NCI-H1694 treated with DMSO at 0.1 percent for 48 hours (cell line): ENCODE measurements at places on chromosomes 16 and 17.
A peak's percentile ranks its signal among the peaks of the same experiment; 100 is the strongest.

GRCh38 chr17:8628609-8629169 lies 1.8 kb downstream of the MYH10 start:
- no peak for DNase-seq

GRCh38 chr16:31409433-31409832 lies 16.3 kb downstream of the ITGAD start:
- DNase-seq, result no peak

DNA sequence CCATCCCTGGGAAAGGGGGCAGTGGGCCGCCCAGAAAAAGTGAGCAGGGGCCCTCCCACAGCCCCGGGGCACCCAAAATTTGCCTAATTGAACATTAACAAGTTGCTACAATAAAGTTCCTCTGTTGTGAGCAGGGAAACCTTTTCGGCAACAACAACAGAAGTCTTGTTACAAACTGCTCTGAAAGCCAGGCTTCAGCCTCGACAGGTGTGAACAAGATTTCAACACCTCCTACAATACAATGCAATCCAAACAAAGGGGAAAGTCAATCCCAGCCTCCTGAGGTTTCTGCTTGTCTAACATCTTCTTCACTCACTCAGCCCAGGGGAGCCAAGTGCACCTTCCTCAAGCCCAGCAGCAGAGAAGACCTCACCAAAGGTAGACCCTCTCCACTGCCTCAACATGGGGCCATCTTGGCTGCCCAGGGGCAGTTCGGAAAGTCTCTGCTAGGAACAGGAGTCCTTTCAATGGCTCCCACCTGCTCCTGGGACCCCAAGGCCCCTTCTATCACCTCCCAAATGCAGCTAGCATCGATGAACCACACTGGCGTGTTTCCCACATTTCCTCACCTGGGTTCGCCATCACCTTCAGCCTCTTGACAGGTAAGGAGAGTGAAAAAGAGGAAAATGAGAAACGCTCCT lies 19.1 kb downstream of the ZFHX3 start:
- no peak for DNase-seq

DNA sequence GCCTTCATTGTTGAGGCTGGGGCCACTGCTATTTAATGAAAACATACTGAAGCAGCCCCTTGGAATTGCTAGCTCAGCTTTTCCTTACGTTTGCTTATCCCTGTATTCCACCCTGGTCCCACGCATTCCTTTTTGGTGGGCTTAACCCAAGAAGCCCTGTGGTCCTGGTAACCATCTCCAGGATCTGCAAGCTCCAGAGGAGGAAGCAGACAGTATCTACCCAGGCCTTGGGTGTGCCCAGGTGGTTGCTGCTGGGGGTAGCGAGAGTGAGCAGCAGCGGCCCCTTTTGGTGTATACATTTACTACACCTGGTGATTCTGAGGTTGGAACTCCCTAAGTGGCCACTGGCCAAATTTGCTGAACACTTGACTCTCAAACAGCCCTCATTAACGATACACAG lies 97.7 kb downstream of the CBLN1 start:
- peak; percentile 36 for DNase-seq

GRCh38 chr17:6061290-6061689 lies 8.9 kb upstream of the WSCD1 start:
- DNase-seq, result no peak

DNA sequence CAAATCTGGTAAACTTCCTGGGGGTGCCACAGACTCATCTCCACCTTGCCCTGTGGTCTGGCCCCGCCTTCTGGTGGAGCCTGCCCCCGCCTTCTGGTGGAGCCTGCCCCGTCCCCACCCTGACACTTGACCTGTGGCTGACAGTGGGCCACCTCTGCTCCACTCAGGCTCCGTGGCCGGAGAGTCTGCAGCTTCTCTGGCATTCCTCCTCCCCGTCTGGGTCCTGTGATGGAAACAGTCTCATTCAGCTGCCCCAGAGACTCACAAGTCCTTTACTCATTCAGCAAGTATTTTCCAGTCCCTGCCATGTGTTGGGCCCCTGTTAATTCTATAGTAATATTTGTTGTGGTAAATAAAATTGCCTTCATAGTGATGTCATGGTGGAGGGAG lies 21.0 kb upstream of the G6PC1 start:
- DNase-seq, result no peak

- DNase-seq, result no peak
Measured at GRCh38 chr16:87240211-87241136, 76.7 kb downstream of the C16orf95 start.

DNA sequence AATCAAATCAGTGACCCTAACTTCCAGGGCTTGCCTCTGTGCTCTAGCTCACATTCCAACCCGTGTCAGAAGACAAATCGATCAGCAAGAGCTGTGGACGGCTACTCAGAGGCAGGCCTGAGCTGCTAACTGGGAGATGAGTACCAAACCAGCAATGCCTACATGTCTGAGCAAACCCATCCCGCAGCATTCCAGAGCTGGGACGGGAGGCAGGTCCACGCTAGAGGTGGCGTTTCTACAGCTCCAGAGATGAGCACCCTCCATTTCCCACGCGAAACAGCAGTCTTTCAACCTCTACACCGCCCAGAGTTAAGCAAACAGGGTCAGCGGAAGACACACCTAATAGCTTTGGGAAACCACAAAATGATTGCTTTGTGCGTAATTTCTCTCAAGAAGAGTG lies 6.5 kb downstream of the NXN start:
- DNase-seq, result no peak

DNA sequence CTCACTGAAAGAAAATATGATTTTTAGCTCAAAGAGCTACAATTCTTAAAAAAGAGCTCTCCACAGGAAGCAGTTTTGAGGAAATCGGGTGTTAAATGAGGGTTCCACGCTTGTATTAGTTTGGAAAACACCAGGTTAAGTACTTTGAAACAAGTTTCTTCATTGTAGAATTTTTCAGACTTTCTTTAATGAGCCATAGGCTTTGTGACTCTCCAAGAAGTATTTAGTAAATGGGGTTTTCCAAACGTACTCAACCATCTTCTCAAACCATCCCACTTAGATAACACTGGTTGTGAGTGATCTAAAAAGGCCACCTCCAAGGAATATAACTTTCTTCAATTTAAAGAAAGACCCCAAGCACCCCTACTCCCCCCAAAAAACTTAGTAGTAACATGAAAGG lies 2.7 kb downstream of the ULK2 start:
- DNase-seq, result no peak

- peak; percentile 26 for DNase-seq
Measured at GRCh38 chr16:6498858-6499257, 833.8 kb upstream of the RBFOX1 start.

GRCh38 chr16:66503030-66503429 lies 46.9 kb downstream of the TK2 start:
- no peak for DNase-seq

DNA sequence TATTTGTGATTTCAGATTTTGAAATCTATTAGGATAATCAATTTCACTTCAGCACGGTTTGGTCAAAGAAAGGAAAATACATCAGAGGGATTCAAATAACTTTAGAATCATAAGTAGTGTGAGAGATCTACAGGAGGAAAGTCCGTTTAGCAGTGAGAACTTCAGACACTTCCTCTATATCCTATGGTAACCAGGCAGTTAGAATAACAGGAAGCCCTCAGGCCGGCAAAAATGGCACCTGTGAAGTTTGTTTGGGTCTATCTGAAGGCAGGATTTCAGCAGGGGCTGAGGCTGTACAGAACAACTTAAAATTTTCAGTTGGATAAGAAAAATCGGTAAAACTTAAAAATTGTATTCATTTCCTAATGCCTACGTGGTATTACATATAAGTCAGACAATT lies 24.9 kb downstream of the KCNJ16 start:
- DNase-seq, result no peak

DNA sequence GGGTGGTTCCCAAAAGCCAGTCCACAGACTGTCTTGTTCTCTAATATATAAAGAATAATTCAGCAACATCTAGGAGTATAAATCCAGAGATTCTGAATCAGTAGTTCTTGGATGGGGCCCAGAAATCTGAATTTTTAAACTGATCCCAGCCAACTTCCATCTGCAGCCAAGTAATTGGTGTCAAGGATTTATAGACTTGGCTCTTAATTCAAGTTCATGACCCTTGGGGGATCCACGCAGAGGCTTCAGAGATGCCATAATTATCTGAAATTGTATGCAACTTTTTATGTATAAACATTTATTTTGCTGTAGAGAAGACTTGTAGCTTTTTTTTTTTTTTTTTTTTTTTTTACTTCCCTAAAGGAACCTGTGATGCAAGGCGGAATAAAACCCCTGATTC lies 60.6 kb downstream of the HLF start:
- DNase-seq, result no peak

GRCh38 chr16:88787579-88788314 lies 2.7 kb upstream of the PIEZO1 start:
- no peak for DNase-seq

DNA sequence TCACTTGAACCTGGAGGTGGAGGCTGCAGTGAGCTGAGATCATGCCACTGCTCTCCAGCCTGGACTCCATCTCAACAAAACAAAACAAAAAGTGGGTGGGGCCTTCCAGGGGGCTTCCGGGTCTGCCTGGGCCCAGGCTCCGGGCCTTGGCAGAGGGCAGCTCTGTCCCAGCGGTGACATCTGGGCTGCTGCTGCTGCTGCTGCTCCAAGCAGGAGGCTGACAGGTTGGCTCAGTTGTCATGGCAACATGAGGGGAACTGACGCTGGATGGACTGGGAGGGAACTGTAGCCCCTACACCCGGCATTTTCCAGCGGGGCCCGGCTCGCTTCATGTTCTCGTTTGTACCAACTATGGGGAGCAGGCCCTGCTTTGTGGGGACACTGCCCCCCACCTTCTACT lies 4.0 kb downstream of the BAIAP3 start:
- no peak for DNase-seq

DNA sequence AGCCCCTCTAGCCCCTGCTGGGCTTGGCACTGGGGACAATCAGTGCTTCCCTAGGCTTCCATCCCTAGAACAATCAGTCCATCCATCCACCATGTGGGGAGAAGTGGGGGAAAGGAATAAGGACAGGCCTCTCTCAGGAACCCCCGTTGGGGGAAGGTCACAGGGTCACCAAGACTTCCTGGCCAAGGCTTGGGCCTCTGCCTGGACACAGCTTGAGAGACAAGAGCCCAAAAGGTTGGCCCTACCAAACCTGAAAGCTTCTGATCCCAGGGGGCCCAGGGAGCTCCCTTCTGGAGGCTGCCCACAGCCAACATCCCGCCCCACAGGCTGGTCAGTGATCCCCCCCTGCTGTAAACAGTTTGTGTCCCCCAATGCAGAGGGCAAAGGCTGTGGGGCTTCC lies 16.2 kb upstream of the MTMR4 start:
- no peak for DNase-seq

DNA sequence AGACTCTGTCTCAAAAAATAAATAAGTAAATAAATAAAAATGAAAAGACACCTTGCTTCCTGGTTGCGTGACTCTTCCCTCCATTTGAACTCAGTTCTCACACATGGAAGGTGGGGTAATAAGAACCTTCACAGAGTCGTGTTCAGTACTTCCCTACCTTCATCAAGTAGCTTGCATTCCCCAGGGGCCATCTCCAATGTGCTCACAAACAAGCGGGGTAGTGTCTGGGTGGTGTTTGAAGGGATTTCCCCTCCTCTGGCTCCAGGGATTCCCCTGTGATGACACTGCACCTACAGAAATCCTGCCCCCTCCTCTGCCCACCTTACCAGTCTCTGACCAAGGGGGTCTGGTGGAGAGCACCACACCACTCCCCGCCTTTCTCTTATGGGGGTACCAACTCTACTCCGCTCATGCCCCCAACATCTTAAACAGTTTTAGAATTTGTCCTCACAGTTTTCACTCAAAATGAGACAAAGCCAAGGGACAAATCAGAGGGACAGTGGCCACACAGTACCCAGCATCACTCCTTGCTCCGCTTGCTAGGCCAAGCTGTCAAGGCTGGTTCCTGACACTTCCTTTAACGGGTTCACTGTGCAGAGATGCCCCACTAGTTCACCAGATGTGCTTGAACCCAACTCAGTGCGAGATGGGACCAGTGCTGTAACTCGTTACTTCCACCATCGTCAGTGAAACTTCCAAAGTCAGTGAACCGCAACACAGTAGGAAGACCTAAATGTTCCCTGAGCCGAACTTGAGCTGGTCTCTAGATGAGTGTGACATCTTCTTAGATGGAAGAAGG lies 69.1 kb downstream of the COPRS start:
- no peak for DNase-seq

GRCh38 chr16:4298761-4299522 lies 16.9 kb upstream of the GLIS2 start:
- peak; percentile 54 for DNase-seq

GRCh38 chr16:86877108-86877507 lies 298.8 kb downstream of the FOXL1 start:
- no peak for DNase-seq

DNA sequence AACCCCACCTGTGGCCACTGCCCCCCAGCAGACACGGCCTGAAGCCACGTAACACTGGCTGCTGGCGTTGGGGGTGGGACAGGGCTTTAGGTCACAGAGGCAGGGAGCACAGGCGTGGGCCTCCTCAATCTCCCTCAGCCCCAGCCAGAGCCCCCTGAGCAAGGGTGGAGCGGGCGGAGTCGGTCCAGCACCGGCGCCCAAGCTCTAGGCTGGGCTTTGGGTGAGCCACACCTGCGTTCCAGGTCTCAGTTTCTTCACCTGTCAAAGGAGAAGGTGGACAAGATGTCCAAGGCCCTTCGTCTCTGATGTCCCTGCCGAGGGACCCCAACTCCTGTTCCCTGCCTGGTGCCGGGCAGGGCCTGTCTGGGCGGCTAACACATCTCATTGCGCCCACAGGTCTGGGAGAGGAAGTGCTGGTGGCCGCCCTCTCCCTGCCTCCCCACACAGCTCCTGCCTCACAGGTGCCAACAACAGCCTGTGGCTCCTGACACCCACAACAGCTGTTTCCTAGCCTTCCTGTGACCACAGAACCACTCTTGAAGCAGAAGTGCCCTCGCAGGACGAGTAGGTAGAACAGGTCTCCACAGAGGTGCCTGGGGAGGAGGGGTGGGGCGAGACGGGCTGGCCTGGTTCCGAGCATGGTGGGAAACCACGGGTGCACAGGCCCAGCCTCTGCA lies 12.0 kb downstream of the FAM83G start:
- DNase-seq, result no peak

GRCh38 chr17:16926061-16926511 lies 45.8 kb downstream of the TNFRSF13B start:
- no peak for DNase-seq
